Glomerular endothelial cell (primary cell): ENCODE measurements at places on chromosomes 3 and 15. TPM values are rescaled to one million over a fixed set of nuclear protein-coding genes. Genes with fewer than 3 reads are reported as not detected.

The P2RY13 gene
- not detected in 2 replicates for total RNA-seq

The GOLGA8K gene
- total RNA-seq: 1.5 TPM in 1 of 2 replicates, not detected in the other

The BNIP2 gene
- total RNA-seq: 114 and 142 TPM in 2 replicates

The CLDN16 gene
- 0.06 and 2.5 TPM in 2 replicates for total RNA-seq

The CNTN6 gene
- 0.05 TPM in 1 of 2 replicates, not detected in the other for total RNA-seq

The UROC1 gene
- total RNA-seq: not detected in 2 replicates

The MKRN2OS gene
- not detected in 2 replicates for total RNA-seq

The GOLGA8R gene
- total RNA-seq: 1.1 and 1.5 TPM in 2 replicates

The BBX gene
- total RNA-seq: 40.5 and 42.0 TPM in 2 replicates

The NMNAT3 gene
- 0.68 and 1.5 TPM in 2 replicates for total RNA-seq

The B3GALNT1 gene
- 9.2 and 10.6 TPM in 2 replicates for total RNA-seq

The TM4SF18 gene
- 148 and 184 TPM in 2 replicates for total RNA-seq

The FAM81A gene
- 0.41 TPM in 1 of 2 replicates, not detected in the other for total RNA-seq

The PKM gene
- total RNA-seq: 849 and 1,181 TPM in 2 replicates

The GALK2 gene
- 28.8 and 34.5 TPM in 2 replicates for total RNA-seq

The RTP1 gene
- not detected in 2 replicates for total RNA-seq

The ANKRD34C gene
- not detected in 2 replicates for total RNA-seq

The MAP1A gene
- total RNA-seq: 9.4 and 10.8 TPM in 2 replicates
